ENCODE measurements at places on chromosomes 4 and X.

- DNase-seq, result no peak
These were observed 483 bp downstream of the USP27X start for GRCh38 chrX:49879656-49880277.

- peak; percentile 68 for DNase-seq
These were observed 15.1 kb downstream of the SLC2A9 start for GRCh38 chr4:10006231-10006600.

DNA sequence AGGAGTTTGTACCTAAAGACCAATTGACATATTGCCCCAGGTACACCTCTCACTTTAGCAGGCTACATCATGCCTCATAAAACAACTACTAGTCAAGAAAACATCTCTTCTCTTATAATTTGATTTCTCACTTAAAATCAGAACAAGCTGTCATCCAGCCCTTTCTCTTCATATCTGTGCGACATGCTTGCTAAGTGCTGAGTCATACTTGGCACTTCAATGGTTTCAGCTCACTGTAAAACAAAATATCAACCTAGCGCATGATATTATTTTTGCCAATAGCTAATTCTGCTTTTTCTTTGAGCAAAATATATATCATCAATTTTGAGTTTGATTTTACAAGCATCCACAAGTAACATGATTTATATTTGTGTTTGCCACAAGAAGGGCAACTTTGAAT is 27.9 kb upstream of the FUNDC1 start:
- no peak for DNase-seq

DNA sequence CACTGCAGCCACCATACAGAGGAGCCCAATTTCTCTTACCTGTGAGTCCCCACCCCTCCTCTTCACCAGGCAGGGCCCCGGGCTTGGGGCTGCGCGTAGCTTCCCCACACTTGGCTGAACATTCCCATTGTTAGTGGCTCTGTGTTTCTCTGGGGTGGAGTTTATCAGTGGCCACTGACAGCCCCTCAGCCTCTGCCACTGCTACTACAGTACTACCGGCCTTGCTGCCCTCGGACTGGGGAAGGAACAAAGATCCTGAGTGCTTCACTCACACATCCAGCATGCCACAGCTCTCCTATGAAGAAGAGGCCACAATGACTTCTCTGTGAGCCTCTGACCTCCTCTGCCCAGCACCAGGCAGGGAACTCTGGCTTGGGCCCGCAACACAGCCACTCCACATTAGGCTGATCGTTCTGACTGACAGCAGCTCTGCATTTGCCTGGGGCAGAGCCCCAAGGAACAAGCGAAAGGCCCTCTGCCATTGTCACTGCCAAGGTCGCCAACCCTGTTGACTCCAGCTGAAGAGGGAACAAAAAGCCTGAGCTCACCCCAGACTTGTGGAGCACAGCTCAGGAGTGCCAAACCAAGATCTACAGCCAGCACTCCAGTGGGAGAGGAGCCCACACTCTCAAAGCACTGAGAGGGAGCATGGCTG is 24.0 kb downstream of the ABCB7 start:
- no peak for DNase-seq

- no peak for DNase-seq
These were observed 33.1 kb downstream of the PCDH7 start for GRCh38 chr4:30753316-30753715.

GRCh38 chr4:112731715-112732114 is 94.8 kb downstream of the LARP7 start:
- DNase-seq, result no peak

DNA sequence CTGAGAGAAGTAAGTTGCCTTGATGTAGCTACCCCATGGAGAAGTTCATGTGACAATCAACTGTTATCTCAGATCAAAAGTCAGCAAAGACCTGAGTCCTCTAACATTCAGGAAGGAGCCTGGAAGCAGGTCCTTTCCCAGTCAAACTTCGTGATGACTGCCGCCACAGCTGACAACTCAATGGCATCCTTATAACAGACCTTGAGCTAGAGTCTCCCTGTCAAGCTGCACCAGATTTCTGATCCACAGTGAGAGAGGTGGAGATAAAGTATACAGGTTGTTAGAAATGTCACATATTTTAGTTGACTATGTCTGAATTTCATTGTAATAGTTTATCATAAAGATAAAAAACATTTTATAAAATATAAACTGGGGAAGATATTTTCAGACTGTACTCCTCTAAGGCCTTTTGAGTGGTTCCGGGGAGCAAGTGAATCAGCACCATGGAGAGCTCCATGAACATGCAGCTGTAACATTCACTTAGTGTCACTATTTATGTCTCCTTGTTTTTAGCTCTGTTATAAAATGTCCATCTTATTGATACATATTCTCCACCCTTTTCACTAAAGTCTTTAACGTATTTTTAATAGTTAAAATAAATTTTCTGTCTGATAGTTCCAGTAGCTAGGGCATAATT is 1653.5 kb upstream of the AGA start:
- peak; percentile 4 for DNase-seq

Measured in foreskin melanocyte (primary cell).